ENCODE measurements at places on chromosomes 5 and 9.

GRCh38 chr5:104755806-104756205 is 1193.2 kb upstream of the NUDT12 start:
- no peak for DNase-seq

DNA sequence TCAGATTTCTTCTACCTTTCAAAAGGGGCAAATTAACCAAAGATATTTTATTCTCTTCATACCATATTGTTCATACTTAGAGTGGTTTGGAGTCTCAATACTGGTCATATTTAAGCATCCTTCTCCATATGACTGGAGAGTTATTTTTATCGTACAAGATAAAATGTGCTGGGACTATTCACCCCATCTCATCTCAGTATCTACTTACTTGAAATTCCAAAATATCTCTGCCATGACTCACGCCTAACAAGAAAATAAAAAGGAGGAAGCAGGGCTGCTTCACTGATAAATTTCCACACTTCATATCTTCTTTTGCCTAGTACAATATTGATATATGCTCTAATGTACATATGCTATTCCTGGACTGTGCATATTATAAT is 277.9 kb upstream of the CDH9 start:
- no peak for DNase-seq

GRCh38 chr5:132225165-132226032 is 2.3 kb downstream of the P4HA2 start:
- DNase-seq, result no peak

- no peak for DNase-seq
Measured at GRCh38 chr5:142601432-142601831, 84.5 kb downstream of the FGF1 start.

DNA sequence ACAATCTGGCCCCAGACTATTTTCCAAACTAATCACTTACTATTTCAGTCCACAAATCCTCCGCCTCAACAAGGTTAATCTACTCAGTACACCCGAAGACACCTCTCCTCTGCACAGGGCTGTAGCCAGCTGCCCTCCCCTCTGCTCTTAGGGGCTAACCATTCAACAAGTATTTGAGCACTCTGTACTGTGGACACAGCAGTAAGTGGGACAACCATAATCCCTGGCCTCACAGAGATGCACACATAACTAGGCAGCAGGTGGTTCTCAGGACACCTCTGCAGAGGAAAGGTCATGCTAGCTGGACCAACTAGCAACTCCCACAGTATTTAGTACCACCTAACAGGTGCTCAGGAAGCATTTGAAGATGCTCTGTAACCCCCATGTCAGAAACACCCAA is 5.5 kb downstream of the CAMSAP1 start:
- DNase-seq, result no peak

DNA sequence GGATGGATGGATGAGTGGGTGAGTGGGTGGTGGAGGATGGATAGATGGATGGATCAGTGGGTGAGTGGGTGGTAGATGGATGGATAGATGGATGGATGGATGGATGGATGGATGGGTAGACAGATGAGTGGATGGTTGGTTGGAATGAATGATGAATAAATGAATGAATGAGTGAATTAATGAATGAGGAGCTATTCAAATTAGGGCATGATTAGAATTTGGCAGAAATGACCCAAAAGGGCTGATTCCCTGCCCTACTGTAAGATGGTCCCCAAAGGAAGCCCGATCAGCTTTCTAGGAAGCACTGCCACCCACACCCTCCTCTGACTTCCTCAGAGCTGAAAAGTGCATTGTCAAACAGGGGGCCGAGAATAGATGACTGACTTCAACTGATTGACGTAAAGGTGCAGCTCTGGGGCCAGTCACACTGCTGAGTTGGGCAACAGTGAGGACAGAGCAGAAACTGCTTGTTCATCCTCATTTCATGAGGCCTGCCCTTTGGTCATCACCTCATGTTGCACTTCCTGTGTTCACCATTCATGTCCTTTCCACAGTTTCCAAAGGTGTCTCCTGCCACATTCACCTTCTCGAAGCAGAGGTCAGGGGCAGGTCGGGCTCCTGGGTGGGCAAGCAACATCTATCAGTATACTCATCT is 34.3 kb downstream of the NIPAL4 start:
- no peak for DNase-seq

DNA sequence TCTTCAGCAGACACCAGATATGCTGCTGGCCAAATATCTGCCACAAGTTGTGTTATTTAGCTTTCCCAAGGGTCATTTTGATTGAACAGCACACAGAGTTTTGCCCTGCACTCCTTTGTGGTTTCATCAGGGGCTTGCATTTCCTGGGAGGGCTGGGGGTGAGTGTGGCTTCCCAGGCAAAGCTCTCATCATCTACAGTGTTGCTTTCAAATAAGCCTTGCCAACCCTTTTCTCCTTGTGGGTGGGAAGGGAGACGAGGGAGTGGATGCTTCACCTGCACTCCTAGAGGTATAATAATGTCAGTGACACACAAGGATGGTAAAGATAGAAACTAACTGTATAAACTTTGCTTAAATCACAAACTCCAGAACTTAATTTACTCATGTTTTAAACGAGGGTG is 107.0 kb downstream of the MARCHF11 start:
- no peak for DNase-seq

DNA sequence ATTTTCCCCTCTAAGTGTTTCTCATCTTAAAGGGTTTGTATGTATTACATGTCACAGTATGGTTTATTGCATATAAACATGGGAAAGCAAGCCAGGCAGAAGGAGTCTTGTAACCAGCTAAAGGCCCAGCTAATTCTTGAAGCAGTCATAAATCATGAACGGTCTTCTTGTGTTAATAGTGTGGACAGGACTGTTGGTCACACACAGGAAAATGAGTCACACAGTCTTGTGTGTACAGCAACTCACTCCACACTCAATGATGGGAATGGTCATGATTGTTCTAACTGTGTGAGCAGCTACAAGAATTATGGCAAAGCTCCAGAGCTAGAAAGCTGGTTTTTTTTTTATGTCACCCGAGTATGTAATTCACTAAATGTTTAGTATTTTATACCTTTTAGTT is 123.9 kb downstream of the GHR start:
- DNase-seq, result no peak

DNA sequence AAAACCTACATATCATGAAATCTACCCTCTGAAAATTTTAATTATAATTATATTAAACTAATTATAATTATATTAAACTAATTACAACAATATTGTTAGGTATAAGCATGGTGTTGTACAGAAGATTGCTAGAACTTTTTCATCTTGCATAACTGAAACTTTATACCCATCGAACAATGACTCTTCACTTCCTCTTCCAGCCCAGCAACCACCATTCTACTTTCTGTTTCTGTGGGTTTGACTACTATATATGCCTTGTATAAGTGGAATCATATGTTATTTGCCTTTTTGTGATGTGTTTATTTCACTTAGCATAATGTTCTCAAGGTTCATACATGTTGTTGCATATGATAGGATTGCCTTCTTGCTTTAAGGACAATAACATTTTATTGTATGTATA is 274.2 kb upstream of the CCNH start:
- DNase-seq, result peak; percentile 12

GRCh38 chr9:93081931-93082330 is 14.1 kb upstream of the CARD19 start:
- no peak for DNase-seq

DNA sequence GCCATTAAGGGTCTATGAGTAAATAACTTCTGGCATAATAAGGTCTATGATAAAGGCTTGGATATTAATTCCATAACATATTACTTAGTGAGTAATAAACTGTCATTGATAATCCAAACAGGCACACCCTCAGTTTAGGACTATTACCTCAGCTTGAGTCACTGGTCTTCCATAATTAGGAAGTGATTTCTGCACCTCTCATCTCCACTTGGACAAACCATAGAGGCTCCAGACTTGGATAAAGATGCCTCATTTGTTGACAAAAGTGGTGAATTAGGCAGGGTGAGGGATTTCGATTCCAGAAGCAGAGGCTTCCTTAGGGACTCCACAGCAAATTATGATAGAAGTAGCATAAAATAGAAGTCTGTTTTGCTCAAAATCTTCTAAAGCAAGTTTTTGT is 127.5 kb upstream of the MTAP start:
- DNase-seq, result no peak

GRCh38 chr9:122158202-122158601 is 1.4 kb downstream of the NDUFA8 start:
- DNase-seq, result peak; percentile 6

DNA sequence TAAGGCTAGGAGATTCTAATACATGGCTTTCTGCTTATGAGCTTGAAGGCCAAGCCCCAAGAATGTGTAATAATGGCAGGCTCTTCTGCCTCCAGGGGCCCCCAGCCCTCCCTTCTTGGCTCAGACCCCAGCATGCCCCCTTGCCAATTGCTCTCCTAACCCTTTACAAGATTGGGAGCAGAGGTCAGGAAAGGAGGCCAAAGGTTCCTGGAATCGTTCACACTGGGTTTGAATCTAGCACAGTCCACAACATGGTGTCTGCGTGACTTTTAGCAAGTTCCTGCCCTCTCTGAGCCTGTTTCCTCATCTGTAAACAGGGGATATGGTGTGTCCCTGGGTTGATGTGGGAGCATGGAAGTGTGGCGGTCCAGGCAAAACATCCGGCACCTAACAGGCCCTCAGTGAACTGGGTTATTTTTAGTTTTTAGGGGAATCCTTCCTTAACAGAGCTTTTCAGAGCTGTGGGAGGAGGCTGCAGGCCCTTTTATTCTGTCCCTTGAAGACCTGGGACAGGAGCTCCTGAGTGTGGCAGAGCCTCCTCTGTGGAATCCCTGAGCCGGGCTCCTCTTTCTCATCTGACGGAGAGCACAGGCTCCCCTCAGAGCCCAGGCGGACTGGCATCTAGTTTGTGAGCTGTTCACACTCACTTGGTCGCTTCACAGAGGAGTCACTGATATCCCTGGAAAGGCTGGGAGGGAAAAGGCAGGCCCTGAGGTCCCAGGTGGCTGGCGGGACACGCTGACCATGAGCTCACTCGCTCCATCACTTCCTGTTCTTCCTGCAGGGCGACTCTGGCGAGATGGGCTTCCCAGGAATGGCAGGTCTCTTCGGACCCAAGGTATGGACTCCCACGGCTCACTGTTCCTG is 23.4 kb upstream of the ORM1 start:
- DNase-seq, result no peak

All from T-helper 1 cell (primary cell).